Large intestine (tissue), 12 donors: ENCODE measurements at places on chromosomes 13 and 19.

- DNase-seq: no peak
These were observed 1149.8 kb upstream of the MIR17HG start for GRCh38 chr13:90197722-90198121.

DNA sequence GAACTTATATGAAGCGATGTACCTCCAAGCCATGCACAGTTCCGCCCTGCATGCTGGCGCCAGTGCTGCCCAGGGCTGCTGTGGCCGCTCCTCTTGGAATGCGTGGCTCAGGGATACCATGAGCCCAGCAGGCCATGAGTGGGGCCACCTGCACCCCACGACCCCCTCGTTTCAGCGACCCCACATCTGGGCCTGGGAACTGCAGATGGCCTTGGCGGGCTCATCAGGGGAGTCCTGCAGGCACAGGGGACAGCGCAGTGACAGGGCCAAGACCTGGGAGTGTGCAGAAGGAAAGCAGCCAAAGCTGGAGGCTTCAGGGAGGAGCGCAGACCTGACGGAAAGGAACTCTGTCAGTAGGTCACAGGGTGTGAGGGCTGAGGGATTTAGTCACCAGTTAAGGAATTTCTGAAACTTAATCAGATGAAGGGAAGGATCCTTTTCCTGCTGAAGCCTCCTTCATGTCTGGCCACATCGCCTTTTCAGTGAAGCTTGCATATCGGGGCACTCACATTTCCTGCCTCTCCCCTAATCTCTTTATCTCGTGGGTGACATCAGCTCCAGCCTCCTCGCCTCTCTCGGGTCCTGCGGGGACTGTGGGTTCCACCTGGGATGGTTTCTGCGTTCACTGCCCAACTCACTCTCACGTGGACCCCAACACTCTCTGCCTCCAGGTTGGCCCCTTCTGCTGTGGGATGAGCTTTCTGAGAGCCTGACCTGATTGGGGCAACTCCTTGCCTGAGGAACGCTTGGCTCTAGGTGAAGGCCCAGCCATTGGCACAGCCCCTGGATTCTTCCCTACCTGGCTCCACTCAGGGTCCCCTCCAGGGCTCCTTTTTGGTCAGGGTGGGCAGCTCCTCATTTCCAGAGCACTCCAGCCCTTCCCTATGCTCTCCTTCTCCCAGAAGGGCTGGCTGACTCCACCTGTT, 123.5 kb downstream of the CRYL1 start:
- no peak for DNase-seq

DNA sequence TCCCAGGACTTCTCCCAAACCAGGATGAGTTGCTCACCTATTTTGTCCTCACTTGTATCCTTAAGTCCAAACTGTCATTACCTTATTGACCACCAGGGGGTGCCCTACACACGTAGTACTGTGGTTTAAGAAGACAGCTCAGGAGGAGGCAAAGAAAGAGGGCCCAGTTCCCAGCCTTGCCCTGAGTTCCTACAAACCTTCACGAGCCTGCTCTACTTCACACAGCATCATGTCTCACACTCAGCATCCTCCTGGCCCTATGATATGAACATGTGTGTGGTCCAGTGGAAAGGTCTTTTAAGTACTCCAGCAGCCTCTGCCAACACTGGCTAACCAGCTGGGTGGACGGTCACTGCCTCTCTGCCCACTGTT, 8.1 kb upstream of the ZNF784 start:
- peak; percentile 86 for DNase-seq

DNA sequence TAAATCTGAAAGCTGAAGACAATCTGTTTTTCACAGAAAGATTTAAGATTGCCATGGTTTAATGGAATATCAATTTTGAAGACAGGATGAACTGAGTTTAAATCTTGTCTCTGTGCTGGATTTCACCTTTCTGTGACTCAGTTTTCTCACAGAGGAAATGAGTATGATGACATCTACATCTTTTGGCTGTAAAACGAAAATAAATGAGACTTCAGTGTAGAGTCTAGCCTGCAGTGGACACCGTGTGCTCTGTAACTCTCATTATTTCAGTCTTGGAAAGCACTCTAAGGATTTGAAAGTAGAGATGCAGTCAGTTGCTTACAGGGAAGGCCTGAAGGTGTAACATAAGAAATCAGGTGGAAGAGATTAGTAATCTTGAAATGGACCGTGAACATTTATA, 150.4 kb downstream of the NALCN start:
- no peak for DNase-seq

DNA sequence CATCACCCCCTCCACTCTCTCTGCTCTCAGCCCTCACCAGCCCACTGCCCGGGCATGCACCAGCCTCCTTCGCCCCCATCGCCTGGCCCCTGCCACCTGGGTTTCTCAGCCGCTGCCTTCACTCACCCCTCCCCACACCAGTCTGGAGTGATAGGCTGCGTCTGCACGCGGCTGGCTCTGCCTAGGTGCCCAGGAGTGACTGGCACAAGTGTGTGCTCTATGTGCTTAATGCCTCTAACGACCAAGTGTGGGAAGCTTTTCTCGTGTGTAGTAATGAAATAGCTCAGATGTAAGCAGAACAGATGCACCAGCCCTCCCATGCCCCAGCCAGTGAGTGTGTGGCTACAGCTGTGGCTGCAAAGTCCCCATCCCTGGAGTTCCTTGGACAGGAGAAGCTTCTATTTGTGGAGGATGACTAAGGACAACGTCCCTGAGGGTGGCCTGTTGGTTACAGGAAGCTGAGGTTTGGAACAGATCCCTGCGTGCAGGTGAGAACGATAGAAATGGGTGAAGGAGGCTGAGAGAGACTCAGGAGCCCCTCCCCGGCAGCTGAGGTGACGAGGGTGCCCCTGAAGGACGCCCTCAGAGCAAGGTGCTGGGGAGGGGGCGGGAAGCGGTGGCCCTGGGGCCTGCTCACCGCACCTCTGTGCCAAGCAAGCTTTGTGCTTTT, 35.6 kb downstream of the ATP11A start:
- DNase-seq: peak; percentile 28

GRCh38 chr13:102237230-102237629, 164.6 kb downstream of the FGF14 start:
- DNase-seq: no peak

DNA sequence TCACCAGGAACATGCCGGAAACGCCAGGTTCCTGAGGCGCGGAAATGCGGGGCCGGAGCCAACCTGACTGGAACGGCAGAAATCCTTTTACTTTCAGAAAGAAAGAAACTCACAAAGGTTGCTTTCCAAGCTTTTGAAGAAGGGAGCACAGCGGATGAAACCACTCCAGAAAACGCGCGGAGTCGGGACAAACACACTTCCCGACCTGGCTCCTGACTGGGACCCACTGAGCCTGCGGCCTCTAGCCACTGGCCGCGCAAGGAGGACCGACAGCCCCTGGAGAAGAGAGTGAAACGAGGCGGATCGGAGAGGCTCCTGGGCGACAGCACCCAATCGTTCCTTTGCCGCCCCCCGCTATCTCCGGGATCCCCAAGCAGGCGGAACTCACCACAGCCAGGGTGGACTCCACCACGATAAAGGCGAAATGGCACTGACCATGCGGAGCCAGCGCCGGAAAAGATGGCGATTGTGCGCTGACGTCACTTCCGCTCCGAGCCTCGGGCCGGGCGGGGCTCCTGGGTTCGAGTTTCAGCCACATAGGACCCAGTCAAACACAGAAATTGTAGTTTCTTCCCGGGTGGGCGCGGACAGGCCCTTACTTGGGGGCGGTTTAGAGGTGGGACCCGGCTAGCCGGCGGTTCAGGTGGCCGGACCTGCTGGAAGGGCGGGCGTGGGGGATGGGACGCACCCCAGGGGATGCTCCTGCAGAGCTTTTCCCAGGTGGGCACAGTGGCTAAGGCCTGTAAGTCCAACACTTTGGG, at the start of gene ZNF121:
TSS of gene ZNF121 (minus strand) at position 432 of the 761 bp plus-strand sequence. CDS start 16,407 bp downstream, outside the sequence.
- DNase-seq: peak; percentile 79

DNA sequence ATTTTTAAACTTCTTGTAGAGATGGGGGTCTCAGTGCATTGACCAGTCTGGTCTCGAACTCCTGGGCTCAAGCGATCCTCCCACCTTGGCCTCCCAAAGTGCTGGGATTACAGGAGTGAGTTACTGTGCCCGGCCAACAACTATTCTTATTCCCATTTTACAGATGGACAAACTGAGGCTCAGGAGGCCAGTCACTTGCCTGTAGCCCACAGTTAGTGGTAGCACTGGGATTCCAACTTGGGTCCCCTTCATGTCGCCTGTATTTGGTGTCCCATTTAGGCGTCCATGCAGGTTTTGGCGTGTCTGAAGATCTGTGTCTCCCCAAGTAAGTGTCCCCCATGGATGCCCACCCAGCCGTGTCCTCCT, 791 bp upstream of the AXL start:
- DNase-seq: no peak

DNA sequence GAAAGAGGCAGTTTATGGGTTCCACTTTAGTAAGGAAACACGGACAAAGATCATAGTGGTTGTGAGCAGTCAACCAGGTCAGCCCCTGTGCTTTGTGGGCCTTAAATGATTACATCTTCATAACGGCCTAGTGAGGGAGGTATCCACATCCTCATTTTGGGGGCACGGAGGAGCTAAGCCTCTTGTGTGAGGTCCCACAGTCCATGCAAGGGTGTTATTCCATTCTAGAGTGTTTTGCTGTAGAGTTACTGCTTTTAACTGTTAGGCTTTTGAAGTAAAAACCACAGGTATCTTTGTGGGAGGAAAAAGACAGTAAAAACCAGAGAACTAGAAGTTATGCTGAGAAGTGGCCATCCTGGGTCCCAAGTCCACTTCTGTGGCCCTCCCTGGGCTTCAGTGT, 4.0 kb downstream of the NOP53 start:
- no peak for DNase-seq

DNA sequence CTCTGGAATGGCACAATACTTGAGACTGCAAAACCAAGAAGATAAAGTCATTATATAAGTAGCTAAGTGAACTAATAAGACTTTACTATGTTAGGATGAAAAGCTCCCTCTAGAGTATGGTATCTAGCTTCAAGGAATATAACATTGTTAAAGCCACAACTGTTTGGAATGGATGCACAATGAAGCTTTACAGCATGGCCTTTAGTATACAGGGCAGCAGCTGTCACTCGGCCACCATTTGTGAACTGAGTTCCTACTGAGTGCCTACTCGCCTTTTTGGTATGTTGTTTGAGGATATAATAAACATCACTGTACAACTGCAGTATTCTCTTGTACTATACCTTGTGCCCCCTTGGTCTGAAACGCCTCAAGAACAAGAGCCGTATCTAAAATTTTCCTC, 6.8 kb downstream of the ALG5 start:
- DNase-seq: no peak

DNA sequence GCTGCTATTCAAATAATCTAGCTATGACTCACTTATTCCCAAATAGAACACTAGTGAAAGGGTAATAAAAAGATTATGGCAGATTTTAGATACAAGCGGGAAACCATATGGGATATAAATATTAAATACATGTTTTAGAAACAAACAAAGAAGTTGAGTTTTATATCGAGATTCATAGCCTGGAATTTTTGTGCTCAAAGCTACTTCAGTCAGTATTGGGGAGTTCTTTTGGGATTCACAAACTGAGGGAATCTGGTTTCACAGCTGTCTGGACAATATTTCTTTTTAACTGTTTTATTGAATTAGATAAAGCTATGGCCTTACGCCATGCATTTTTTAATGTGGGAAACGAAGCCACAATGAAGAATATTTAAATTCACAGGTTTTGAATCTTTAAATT, 257.1 kb upstream of the PCDH20 start:
- no peak for DNase-seq

GRCh38 chr13:53512635-53513034, 484.0 kb downstream of the OLFM4 start:
- DNase-seq: no peak

DNA sequence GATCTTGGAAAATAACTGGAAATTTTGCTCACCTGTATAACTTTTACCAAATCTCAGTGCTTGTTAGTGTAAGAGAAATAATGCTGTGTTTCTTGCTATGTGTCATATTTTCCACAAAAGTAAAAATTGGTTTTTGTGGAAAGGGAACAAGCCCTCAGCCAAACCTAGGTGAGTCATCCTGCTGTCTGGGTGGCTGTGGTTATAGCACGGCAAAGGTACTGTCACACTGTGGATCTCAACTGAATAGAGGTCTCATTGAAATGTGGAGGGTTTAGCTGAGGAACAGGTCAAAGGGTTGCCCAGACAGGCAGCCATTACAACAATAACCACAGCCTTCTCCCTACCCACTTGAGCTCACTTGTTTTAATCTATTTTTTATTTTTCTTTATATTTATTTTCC, 338.8 kb upstream of the DACH1 start:
- no peak for DNase-seq

GRCh38 chr13:104984296-104984818, 1551.1 kb downstream of the EFNB2 start:
- DNase-seq: peak; percentile 14

GRCh38 chr13:29543230-29544215, 52.0 kb downstream of the SLC7A1 start:
- DNase-seq: no peak

GRCh38 chr19:11295665-11296245, at the start of gene TSPAN16:
Gene TSPAN16, plus strand, starts transcription at chr19:11296160. Its CDS starts 138 bp downstream, at chr19:11296298.
- DNase-seq: no peak

DNA sequence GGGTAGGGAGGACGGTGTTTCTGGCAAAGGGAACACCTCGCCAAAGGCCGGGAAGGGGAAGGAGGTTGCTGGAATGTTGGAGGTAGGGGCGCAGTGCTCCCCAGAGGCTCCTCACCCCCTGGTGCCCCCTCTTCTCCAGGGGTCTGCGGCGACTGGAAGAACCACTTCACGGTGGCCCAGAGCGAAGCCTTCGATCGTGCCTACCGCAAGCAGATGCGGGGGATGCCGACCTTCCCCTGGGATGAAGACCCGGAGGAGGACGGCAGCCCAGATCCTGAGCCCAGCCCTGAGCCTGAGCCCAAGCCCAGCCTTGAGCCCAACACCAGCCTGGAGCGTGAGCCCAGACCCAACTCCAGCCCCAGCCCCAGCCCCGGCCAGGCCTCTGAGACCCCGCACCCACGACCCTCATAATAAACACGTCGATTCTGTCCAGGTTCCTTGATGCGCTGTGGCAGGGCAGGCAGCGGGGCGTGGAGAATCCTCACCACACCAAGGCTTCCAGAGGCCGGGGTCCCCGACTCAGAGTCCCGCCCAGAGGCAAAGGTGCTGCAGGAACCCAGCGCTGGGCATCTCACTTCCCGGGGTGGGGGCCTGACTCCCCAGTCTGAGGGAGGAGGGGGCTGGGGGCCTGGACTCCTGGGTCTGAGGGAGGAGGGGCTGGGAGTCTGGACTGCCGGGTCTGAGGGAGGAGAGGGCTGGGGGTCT, 7.4 kb upstream of the SPACA4 start:
- DNase-seq: no peak

DNA sequence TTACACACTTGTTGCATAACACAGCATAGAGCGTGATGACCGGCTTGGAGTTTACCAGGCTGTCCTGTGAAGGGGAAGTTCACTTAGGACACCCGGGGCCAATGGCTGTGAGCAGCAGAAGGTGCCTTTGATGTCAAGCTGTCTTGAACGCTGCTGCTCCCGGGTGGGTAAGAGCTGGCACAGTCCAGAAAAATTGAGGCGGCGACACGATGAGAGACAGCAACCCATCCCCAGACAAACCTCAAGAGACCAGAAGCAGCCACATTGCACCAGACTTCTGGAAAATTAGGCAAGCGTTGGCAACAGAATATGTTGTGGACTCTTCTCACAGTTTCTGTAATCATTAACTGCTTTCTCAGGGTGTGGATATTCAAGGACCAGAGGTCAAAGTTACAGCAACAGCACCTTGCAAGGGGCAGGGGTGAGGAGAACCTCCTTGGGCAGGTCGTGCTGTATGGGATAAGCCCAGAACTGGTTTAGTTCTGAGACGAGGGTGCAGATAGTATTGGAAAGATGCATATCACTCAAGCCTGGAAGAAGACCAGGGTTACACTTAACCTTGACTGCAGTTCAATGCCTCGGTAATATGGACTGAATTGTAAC, 10.1 kb downstream of the NFILZ start:
- DNase-seq: peak; percentile 74

- DNase-seq: no peak
These were observed 816 bp downstream of the SPRED3 start for GRCh38 chr19:38389101-38389925.
